ENCODE measurements at places on chromosomes 4 and X. TPM values are rescaled to one million over a fixed set of nuclear protein-coding genes. Genes with fewer than 3 reads are reported as not detected.

PLXNB3 gene
- total RNA-seq = 5.5 TPM

HAND2 gene
- 22.7 TPM for total RNA-seq

HTR2C gene
- total RNA-seq = under 0.01 TPM

ZNF732 gene
- total RNA-seq = 0.66 TPM

FGF13 gene
- total RNA-seq = 1.7 TPM

RTL9 gene
- total RNA-seq = 0.11 TPM

Measured in uterine smooth muscle cell (primary cell).